ENCODE measurements at places on chromosomes 6 and 20.

GRCh38 chr6:122624853-122625252 is 14.6 kb downstream of the PKIB start:
- no peak for DNase-seq

GRCh38 chr20:9028419-9028818 is 40.5 kb upstream of the PLCB4 start:
- no peak for DNase-seq

DNA sequence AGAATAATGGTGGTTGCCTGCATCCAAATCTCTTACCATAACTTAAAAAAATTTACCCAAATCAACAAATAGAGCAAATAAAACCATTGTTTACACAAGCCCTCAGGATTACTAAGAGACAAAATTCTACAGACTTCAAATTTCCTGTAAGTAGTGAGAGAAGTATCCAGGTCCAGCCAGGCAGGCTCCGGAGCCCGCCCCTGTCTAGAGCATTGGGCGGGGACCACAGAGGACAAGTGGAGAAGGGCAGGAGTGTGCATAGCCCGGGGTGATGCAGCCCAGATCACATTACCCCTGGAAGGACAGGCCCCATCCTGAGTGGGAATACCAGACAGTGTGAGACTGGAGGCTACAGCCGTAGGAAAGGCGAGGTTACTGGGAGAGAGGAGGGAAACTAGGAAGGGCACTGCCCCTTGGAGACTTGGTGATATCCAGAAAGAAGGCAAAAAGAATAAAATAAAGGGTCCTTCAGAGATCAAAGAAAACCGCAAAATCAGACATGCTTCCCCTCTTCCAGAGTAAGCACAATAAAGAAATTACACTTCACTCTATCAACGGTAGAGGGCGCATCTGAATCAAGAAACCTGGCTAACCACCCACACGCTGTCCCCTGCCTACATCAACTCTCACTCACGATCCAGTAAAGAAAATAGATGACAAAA is 26.6 kb downstream of the RIN2 start:
- DNase-seq = peak; percentile 43

DNA sequence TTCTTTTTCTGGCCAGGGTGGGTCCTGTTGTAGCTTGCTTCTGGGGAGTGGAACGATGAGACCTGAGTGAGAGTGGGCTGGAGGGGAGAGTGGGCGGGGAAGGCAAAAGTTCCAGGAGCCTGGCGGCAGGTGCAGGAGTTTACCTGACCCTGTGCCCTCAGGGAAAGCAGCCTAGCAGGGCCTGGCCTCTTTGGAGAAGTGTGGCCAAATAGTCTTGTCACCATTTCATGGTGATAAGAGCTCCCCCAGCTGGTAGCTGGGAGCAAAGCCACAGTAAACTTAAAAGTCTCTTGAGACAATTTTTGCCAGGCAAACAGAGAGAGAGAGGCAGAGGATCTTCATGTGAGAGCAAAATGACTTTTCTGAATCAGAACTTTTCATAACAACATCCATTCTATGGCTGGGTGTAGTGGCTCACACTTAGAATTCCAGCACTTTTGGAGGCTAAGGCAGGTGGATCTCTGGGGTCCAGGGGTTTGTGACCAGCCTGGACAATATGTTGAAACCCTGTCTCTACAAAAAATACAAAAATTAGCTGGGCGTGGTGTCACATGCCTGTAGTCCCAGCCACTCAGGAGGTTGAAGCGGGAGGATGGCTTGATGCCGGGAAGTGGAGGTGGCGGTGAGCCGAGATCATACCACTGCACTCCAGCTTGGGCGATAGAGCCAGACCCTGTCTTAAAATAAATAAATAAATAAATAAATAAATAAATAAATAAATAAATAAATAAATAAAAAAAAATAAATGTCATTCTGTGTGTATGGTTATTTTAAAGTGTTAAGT is 161.8 kb upstream of the SCGN start:
- peak; percentile 65 for DNase-seq

GRCh38 chr6:135189344-135189743 is 8.2 kb downstream of the MYB start:
- no peak for DNase-seq

DNA sequence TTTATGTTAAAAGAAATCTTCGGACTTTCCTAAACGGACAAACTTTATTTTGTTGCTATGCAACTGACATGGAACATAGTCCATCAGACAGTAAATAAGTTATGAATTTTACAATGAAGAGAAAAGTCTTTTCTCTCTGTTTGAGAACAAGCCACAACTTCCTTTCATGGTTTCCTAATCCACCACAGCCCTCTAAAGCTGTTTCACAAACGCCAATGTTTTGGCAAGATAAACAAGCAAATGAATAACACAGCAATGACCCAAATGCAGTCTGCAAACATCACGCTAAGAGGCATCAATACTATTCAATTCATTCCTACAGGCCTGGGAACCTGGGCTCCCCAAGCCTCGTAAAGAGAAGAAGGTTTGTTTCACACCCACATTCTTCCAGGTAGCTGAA is 60.4 kb downstream of the HAO1 start:
- DNase-seq = no peak

All from DND-41 (cell line).